CD4-positive, alpha-beta T cell treated with Interleukin-4 for 4 hours (primary cell): ENCODE measurements at places on chromosomes 3 and 15.

- no peak for DNase-seq
Observed at GRCh38 chr15:26891448-26892181, 24.8 kb downstream of the GABRA5 start.

- peak; percentile 43 for DNase-seq
Observed at GRCh38 chr3:102673271-102674115, 238.7 kb downstream of the ZPLD1 start.

- DNase-seq: no peak
Observed at GRCh38 chr3:142056656-142057330, 92.6 kb downstream of the TFDP2 start.

GRCh38 chr15:53534105-53534839, 225.2 kb downstream of the WDR72 start:
- no peak for DNase-seq

GRCh38 chr15:90345857-90346256, 6.2 kb upstream of the ZNF774 start:
- DNase-seq: no peak

DNA sequence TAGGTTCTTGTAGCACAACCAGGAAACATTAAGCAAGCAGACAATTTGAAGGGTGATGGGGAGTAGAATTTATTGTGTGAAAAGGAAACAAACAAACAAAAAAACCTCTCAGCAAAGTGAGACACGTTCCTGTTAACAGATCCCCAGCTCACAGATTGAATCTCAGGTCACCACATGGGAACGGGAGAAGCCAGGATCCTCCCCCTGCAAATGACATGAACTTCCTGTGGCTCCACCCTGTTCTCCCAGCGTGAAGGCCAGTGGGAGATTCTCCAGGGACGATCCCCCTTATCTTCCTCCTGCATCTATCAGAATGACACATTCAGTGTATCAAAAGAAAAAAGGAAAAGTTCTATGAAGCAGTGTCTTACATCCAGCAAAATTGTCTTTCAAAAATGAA, 1488.1 kb downstream of the OTOL1 start:
- DNase-seq: no peak

- DNase-seq: no peak
Observed at GRCh38 chr15:73965094-73965757, 26.9 kb downstream of the STOML1 start.

DNA sequence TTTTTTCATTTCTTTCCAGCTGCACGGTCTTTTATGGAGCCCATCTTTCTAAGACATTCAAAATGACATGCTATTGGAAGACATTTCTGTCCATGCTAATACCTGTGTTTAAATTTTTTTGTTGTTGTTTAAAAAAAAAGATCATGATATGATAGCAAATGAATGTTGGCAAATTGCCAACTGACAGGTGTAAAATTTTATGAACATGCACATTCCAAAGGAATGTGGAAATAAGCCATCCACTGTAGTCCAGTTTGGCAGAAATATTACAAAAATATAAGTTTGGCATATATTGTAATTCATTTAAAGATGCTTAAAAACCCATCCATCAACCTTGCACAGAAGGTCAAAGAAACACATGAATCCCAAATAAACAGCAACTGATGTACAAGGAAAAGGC, 75.6 kb upstream of the WNT5A start:
- DNase-seq: no peak

- no peak for DNase-seq
Observed at GRCh38 chr3:173139420-173139819, 1.6 kb downstream of the SPATA16 start.

DNA sequence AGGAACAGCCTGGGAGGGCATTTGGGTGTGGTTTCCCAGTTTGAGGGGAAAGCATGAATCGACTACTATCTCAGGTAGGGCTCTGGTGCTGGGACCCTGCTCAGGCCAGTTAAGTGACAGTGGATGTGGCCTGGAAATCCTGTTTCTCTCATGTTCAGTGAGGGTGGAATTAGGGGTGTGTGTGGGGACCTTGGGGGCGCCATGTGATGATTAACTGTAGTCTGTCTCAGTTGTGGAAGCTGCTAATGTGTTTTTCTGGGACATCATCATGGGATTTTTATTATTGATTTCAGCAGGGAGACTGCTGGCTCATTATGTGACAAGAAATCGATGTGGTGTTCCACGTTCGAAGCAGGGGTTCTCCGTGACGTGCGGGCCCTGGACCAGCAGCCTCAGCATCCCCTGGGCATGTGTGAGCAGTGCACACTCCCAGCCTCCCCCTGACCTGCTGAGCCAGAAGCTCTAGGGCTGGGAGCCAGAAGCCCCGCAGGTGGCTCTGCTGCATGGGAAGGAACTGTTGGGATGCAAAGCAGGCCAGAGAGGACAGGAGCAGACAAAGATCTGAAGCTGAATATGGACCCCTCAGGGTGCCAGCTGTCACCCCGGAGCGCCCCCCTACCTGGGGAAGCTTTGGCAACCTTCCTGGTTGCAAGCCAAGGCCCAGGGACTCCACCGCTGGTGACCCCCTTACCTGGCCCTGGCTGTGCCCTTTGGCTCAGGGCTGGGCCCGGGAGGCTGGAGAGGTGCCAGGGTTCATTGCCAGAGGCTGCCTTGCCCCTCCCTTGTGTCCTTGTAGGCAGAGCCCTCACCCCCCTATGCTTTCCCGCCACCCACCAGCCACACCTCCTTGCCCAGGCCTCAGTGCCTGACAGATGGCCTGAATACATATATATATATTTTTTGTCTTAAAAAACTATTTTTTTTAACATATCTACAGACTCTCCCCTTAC, 149.8 kb downstream of the APBA2 start:
- DNase-seq: no peak

DNA sequence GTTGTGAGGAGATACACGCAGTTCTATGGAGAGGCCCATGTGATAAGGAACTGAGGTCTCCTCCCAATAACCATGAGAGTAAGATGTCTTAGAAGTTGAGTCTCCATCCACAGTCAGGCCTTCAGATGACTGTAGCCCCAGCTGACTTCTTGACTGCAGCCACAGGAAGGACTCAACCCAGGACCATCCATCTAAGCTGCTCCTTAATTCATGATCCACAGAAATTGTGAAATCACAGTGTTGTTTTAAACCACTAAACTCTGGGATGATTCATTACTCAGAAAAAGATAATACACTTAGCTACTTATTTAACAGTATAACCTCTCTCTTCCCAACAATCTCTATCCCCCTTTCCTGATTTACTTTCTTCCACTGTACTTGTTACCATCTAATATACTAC, 173.3 kb downstream of the ALDH1A2 start:
- DNase-seq: no peak

GRCh38 chr15:58010983-58011382, 54.5 kb downstream of the ALDH1A2 start:
- DNase-seq: no peak

GRCh38 chr3:25856902-25857518, 67.1 kb downstream of the OXSM start:
- DNase-seq: peak; percentile 61

- no peak for DNase-seq
Observed at GRCh38 chr3:166169681-166170080, 332.5 kb upstream of the BCHE start.

- no peak for DNase-seq
Observed at GRCh38 chr15:67407786-67408185, 113.1 kb upstream of the C15orf61 start.

GRCh38 chr3:155088706-155089345, 8.7 kb downstream of the MME start:
- DNase-seq: no peak

DNA sequence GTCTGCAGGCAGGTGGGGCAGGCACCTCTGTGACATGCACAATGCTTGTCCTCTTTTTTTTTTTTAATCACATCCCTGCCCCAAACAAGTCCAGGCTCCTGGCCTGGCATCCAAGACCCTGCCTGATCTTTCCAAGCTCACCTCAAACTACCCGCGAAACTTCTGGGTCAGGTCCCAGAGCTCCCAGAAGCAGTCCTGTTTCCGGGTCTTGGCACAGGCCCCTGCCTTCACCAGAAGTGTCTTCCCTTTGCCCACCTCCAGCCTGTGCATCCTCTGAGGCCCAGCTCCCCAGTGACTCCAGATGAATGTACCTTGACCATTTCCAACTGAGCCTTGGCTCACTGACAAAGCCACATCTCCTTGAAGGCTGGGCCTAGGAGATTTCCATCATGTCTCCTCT, 23.0 kb downstream of the PLA2G4E start:
- no peak for DNase-seq

DNA sequence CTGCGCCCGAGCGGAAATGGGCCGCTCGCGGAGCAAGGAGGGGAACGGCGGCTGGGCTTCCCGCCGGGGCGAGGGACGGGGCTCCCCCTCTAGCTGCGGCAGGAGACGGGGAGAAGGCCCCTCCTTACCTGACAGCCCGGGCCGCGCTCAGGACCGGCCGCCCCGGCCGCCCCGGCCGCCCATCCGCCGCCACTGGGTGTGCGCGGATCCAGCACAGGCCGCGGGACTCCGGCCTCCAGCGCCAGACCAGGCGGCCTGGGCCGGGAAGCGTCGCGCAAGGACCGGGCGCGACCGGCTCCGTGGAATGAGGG, 296 bp downstream of the TPRA1 start:
- DNase-seq: peak; percentile 3

GRCh38 chr3:156749244-156749643, 74.9 kb downstream of the TIPARP start:
- DNase-seq: no peak

DNA sequence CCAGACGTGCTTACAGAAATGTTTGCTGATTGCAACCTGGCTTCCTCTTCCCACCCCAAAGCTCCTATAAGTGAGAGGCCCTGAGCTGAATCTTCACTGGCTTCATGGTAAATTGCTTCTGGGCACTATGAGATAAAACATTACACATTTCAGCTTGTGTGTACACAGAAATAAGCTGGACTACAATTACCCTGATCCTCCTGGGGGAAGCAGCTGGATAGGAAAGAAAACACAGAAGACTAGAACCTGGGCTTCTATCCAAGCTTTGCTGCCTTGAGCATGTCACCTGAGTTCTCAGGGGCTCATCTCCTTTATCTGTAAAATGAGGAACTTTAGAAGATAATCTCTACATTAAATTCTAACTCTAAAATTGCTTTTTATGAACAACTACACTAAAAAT, 40.3 kb downstream of the THBS1 start:
- DNase-seq: no peak

DNA sequence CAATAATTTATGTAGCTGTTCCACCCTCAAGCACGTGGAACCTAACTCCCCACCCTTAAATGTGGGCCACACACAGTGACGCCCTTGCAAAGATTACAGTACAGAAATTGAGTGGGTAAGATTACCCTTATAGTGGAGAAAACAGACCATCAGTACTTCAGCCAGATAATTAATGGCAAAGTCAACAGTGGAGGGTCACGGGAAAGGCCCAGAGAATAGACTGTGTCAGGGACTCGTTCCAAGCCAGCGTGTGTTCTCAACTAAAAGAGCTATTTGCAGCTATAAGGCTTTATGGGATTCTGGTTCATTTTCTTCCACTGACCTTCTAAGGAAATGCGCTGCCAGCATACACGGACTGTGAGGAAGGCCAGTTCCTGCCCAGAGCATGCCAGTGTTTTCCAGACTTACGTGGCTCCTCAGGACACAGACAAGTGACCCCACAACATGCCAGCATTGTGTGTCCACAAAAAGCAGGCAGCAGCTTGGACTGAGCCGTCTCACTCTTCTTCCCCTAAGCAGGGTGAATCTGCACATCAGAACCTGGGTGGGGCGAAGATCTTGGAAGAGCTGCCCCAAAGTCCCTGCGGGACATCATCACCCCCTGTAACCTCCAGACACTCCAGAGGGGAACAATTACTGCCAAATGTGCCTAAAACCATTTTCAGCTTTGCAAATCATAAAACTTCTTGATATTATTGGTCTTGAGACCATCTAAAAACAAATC, 428.5 kb downstream of the OCA2 start:
- DNase-seq: no peak

DNA sequence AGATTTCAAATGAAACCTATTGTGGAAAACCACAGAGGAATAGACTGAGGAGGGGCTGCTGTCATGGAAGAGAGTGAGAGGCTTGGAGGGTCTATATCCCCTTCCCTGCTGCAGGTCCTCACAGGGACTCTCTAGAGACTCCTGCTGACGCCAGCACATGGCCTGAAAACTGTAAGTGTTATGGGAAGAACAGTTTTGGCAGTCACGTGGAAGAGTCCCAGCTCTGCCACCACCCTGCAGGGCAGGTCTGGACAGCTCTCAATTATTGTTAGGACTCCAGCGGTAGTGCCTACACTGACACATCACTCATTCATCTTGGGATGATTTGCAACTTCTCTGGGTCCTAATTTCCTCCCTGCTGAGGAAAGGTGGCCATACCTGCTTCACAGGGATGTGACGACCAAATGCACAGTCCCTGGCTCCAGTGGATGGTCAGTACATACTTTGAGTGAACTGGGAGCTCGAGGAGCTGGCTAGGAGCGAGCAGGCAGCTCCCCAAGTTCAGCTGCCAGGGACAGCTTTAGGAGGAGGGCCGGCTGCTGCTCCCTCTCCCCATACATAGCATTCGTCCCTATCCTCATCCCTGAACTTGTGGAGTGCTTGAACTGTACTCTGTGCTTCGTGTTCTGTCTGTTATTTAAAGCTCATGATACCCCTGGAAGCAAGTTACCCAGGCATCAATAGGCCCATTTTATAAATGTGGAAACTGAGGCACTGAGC, 49.2 kb downstream of the CTXND1 start:
- no peak for DNase-seq

DNA sequence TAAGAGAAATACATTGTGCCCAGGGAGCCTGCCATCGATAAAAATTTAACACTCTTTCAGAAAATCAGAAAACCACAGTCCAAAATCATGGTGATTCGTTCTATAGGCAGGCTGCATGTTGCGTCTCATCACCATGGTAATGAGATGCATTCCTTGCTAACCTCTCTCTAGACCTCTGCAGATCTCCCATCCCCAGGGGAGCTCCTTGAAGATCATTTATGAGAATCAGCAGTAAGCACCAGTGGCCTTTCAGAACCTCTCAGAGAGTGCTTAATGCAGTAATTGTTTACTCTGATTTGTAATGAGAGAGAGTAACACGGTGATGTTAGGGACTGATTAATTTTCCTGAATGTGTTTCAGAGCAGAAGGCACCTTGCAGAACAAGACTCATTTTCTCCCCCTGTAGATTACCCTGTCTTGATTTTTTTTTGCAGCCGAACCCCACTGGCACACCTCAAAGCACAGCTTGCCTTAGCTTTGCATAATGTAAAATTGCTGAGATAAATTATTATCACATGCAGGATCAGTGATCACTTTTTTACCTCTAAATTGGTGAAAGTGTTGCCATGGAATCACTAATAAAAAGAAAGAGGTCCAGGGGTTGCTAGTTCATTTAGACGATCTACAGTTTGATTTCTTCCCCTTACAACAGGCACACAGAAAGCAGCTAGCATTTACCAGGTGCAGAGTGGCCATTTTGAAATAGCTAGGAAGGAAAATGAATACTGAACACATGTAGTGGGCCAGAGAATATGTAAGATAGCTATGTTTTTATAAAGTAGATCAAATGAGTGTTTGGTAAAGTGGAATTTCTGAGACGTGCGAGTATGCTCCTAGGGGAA, 98.9 kb upstream of the CHL1 start:
- no peak for DNase-seq
